Brain (organoid and tissue), 16 donors: ENCODE measurements at places on chromosomes 1 and 21. TPM values are rescaled to one million over a fixed set of nuclear protein-coding genes. Genes with fewer than 3 reads are reported as not detected.

GRCh38 chr21:41745971-41746743 lies 20.7 kb downstream of the RIPK4 start:
- no peak for DNase-seq

- no peak for DNase-seq
Measured at GRCh38 chr1:31155216-31155806, 84.4 kb downstream of the NKAIN1 start.

- no peak for DNase-seq
Measured at GRCh38 chr1:21205416-21205815, 28.7 kb upstream of the EIF4G3 start.

DNA sequence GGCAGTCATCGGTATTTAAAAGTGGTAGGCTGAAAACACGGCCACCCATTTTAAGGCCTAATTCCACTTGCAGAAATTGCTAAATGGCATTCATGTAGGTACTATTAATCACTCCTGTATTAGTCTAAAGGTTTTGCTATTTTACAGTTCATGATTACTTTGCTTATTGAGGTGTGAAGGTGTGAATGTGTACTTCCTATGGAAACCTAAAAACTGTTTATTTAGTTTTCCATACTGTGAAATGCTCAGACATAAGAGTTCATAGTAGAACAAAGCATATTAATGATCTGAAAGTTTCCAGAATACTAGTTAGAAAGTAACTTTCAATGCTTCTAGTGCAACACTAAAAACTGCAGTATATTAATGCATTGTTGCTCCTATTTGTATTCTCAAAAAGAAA lies 69.8 kb downstream of the ITGB3BP start:
- DNase-seq: no peak

DNA sequence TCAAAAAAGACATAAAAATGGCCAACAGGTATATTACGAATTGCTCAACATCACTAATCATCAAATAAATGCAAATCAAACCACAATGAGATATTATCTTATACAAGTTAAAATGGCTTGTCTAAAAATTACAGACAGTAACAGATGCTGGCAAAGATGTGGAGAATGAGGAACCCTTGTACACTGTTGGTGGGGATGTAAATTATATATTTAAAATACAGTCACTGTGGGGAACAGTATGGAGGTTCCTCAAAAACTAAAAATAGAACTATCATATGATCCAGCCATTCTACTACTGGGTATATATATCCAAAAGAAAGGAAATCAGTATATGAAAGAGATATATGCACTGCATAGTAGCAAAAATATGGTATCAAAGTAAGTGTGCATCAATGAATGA lies 1037.2 kb upstream of the B3GALT2 start:
- DNase-seq: no peak

DNA sequence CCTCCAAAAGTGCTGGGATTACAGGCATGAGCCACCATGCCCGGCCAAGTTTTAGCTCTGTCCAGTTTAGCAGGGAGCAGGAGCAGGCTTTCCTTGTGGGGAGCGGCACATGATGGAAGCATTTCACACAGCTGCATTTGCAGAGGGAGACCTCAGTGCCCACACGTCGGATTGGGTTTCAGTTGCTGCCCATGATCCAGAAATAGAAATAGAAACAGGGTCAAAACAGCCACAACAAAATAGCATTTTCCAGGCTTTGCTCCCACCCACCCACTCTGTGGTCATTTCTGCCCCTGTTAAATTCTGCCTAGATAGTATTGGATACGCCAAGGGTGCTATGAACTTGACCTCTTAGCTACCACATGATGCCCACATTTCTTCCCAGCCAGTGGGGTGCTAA lies 128.4 kb downstream of the CNIH3 start:
- no peak for DNase-seq

DNA sequence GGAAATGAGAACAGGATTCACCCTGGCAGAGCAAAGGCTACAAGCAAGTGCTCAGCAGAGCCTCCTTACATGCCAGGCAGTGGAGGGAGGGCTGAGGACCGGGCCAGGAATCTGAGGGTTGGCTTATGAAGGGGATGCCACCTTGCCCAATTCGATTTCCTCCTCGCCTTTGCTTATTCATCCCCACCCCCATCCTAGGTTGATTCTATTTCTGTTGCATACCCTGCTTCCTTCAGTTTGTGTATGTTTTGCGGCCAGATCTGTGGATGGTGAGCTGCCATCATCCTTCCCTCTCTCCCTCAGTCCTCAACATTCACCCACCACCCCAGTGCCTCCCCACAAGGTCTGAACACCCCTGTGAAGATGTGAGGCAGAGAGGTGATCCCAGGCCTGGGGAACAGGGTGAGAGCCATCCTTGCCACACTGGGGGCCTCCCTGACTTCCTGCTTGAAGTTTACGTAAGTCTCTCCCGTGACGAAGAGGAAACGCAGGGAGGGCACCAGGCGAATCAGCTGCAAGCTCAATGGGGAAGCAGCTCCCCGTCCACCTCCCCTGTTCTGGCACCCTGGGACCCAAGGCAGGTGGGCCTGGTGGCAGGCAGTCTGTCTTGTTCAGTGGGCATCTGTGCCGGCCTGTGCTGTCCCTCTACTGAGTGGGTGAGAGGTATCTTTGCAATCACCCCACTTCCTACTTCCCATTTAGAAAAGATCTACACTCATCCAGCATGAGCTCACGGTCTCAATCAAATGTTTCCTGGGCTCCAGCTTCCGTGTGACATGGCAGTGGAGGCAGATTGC lies 50.6 kb upstream of the CNTN2 start:
- no peak for DNase-seq

DNA sequence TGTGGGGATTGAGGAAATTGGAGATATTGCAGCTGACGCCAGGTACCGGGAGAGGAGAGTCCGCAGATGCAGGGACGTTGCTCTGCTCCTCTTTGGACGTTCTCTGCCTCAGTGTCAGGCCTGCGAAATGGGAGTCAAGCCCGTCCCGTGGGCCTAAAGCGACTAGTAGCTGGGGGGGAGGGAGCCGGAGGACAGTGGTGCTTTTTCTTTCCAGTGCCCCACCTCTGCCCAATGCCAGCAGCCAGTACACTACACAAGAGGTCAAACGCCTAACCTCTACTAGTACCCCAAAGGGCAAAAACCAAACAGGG lies 413.6 kb upstream of the ESRRG start:
- DNase-seq: no peak

GRCh38 chr1:21506804-21507203 lies 2.4 kb upstream of the ALPL start:
- DNase-seq: no peak

DNA sequence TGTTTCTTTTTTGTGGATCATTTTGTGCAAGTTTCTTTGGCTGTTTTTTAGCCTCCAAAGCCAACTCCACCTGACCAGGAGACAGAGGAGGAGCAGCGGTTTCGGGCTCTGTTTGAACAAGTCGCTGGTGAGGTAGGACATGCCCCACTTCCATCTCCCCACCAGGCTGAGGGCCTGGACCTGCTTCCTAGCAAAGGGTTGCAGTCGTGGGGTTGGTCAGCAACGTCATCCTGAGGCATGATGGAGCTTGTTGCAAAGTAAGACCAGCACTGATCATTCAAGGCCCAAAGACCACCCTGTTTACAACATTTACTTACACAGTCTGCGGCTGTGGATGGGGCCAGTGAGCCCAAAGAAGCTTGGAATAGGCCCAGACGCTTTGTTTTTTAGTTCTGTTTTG lies 40.3 kb downstream of the CAPN9 start:
- DNase-seq: no peak

NIBAN1 gene
- 3.7 TPM for polyA plus RNA-seq

TTLL7 gene
- polyA plus RNA-seq: 7.9 TPM

SYDE2 gene
- 0.49 TPM for polyA plus RNA-seq

DNAJC8 gene
- 119 TPM for polyA plus RNA-seq

TSPAN2 gene
- polyA plus RNA-seq: 0.15 TPM

SYTL1 gene
- polyA plus RNA-seq: 24.1 TPM

KIRREL1 gene
- 4.0 TPM for polyA plus RNA-seq

TNFRSF8 gene
- polyA plus RNA-seq: not detected

RAB3B gene
- polyA plus RNA-seq: 60.0 TPM

LAPTM5 gene
- polyA plus RNA-seq: 35.0 TPM

OR2L13 gene
- polyA plus RNA-seq: 2.6 TPM
